T1000 (cell line): ENCODE measurements at places on chromosomes 2 and 18.

- DNase-seq: no peak
These were observed 640 bp downstream of the SLC39A6 start for GRCh38 chr18:36128530-36128870.

- no peak for DNase-seq
These were observed 69.7 kb upstream of the NRP2 start for GRCh38 chr2:205612636-205613035.

GRCh38 chr2:95041060-95041823, 15.7 kb downstream of the MAL start:
- no peak for DNase-seq

- no peak for DNase-seq
These were observed 16.9 kb downstream of the LCT start for GRCh38 chr2:135820003-135820618.

- DNase-seq: no peak
These were observed 44.5 kb downstream of the ANO7 start for GRCh38 chr2:241232736-241233575.

DNA sequence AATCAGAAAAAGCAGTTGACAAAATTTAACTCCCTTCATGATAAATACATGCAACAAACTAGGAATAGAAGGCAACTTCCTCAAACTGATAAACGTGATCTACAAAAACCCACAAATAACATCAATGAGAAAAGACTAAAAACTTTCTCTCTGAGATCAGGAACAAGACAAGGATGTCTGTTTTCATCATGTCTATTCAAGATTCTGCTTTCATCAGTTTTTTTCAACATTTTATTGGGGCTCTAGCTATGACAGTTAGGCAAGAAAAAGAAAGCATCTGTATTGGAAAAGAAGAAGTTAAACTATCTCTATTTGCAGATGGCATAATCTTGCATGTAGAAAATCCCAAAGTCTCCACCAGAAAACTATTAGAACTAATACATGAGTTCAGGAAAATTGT, 12.3 kb upstream of the CHST10 start:
- DNase-seq: no peak

DNA sequence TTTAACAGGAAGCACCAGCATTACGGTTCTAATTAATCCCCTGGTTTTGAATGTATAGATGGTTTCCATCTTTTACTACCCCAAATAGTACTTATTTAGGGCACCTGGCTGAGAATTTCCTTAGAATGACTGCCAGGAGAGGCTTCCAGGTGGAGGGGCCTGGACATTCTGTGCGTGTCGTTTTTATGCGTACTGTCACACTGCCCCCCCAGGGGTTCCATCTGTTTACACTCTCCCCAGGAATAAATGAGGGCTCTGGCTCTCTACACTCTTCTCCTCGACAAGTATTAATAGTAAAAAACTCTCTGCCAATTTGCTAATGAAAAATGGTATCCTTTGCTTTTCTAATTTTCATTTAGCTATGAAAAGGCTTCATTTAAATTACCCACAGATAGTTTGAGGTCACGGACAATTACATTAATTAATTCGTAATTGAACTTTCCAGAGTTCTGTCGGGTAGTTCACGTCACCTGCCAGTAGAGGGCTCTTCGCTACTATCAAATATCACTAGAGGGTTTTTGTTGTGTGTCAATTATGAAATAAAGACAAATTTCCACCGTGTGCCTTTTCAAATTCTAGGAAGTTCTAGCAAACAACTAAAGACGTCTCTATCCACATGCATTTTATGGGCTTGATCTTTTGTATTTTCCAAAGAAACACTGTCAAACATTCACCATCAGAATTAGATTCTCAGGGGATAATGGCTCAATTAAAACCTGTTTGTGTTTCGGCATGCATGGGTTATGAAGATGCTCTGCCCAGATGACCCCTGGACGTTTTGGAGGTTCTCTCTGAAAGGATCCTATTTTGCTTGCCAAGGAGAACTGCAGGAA, 88.8 kb upstream of the ASB18 start:
- no peak for DNase-seq

DNA sequence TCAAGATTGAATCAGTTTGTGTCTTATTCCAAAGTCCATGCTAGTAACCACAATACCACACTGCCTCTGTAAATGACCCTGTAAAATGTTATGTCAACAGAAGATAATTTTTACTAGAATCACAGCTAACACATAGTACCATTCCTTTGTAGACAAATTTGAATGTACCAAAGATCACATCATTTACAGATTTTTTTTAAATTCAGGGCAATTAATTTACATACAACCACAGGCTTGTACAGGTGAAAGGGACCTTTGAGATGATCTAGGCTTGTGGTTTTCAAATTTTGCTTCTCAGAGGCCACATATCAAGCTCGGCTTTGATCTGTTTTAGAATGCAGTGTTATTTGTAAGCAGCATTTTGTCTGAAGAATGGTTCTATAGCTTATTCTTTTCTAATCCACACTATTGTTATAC, 63.8 kb upstream of the PPM1B start:
- DNase-seq: no peak

DNA sequence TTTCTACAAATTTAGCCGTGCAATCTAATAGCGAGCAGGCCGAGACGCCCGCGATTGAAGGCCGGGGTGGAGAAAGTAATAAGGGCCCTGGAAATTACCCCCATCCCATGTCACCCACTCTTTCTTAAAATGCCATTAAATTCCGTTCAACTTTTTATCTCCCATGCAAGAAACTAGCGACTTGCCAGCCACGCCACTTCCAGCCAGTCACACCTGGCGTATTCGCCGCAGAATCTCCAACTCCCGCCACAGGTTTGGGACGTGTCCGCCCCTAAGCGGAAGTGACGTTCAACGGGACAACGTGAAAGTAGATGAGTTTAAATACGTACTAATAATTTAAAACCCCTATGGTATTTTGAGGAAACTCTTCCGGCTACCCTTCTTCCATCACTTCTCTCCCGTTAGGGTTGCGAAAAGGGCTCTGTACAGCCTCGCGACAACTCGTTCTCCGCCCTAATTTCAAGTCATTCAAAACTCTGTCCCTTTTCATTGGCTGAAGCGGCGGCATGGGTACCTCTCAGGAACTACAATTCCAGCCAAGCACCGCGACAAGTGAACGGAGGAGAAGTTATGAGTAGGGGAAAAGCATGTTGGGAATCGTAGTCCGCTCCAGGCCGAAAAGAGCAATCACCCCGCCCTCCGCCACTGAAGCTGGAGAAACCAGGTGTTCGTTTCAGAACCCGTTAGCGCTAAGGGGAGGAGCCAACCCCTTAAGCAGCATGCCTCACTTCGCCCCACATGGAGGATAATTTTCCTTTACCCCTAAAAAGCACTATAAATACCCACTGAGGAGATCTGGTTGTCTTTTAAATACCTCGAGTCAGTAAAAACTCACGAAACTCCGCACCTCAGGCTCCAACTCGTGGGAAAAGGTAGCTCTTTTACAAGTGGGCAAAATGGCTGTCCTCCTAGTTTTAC, at the start of gene ZRANB3:
ZRANB3 (minus strand) TSS at position 906 of the 918 bp plus-strand sequence.
- DNase-seq: peak; percentile 81

- DNase-seq: no peak
These were observed 1.1 kb downstream of the AFTPH start for GRCh38 chr2:64525317-64525613.

- DNase-seq: no peak
These were observed 45.6 kb downstream of the CEP192 start for GRCh38 chr18:13036622-13037320.

- DNase-seq: no peak
These were observed 89.3 kb downstream of the LIMS1 start for GRCh38 chr2:108623616-108624015.

DNA sequence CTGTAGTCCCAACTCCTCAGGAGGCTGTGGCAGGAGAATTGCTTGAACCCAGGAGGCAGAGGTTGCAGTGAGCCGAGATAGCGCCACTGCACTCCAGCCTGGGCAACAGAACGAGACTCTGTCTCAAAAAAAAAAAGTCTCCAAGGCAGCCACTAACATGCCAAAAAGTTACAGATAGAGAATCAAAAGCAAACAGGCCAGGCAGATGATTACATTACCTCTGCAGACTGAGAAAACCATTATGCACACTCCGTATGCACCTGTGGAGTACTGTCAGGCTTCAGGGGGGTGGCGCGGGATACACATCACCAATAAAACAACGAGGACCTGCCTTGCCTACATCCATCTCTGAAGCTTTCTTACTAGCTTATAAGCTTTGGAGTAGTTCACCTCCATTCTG, 10.3 kb downstream of the STAM2 start:
- DNase-seq: no peak

GRCh38 chr2:3642521-3643215, 15.3 kb upstream of the ALLC start:
- DNase-seq: no peak

DNA sequence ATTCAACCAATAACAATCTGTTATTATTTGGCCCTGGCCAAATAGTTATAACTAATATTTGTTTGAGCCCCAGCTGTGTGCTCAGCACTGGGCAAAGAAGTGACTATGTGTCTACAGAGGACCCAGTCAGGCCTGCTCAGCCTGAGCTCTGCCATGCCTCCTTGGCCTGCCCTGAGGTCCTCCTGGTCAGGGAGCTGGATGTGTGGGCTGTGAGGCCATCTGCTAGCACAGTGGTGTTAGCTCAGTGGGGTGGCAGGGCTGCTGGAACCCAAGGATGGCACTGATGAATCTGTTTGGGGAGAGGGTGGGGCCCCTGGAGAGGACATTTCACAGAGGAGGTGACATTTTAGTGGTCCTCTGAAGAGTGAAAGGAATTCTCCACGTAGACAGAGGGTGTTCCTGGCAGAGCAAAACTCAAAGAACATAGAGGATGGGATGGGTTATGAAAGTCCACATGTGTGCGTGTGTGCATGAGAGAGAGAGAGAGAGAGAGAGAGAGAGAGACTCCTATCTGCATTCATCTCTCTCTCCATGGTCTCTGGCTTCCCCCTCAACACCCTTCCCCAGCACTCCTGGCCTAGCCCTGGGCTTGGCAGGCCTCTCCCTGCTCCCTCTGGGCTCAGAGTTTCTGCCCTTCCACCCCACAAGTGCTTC, 21.2 kb upstream of the ATOH8 start:
- no peak for DNase-seq

DNA sequence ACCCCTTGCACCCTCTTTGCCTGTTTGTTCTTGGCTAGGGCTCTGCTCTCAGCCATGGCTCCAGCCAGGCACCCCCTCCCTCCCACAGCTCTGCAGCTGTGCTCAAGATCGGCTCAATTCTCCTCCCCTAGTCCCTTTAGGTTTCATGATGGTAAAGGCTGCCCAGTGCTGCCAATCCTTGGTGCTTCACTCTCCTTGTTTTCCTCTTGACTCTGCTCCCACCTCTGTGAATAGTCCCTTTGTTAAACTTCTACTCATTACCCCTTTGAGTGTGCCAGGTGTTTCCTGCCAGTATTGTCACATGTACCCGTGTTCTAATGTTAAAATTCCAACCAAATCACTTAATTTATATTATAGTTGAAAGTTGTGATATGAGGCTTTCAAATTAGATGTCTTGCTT, 101.0 kb upstream of the CERS6 start:
- no peak for DNase-seq

DNA sequence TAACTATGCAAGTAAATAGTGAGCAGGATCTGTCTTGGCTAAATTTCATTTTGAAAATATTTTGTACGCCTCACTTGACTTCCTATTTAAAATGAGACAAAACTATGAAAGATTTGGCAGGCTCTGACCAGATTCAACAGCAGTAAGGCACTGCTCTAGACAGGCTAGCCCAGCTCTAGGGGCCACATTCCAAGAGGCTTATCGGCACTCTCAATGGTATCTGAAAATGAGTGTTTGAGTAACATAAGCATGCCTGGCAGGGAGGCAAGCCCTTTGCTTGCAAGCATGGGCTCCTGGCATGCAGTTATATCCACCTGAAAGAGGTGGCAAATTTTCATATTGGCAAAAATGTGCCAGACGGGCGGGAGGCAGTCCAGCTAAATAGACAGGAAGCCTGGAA, 10.5 kb downstream of the CAPN13 start:
- no peak for DNase-seq

DNA sequence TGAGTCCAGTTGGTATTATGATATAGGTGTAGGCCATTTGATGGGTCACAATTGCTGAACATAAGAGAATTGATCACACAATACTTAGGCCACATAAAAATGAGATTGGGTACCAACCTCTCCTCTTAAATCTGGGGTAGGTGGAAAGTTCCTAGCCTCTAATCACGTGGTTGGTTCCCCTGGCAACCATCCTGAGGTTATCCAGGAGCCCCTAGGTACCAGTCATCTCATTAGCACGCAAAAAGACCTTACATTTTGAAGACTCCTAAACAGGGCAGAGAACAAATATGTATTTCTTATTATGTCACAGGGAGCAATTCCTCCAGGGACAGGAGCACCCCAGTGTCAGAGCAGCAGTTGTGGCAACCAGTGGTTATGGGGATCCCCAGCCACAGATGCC, 12.7 kb upstream of the SELENOI start:
- DNase-seq: no peak

DNA sequence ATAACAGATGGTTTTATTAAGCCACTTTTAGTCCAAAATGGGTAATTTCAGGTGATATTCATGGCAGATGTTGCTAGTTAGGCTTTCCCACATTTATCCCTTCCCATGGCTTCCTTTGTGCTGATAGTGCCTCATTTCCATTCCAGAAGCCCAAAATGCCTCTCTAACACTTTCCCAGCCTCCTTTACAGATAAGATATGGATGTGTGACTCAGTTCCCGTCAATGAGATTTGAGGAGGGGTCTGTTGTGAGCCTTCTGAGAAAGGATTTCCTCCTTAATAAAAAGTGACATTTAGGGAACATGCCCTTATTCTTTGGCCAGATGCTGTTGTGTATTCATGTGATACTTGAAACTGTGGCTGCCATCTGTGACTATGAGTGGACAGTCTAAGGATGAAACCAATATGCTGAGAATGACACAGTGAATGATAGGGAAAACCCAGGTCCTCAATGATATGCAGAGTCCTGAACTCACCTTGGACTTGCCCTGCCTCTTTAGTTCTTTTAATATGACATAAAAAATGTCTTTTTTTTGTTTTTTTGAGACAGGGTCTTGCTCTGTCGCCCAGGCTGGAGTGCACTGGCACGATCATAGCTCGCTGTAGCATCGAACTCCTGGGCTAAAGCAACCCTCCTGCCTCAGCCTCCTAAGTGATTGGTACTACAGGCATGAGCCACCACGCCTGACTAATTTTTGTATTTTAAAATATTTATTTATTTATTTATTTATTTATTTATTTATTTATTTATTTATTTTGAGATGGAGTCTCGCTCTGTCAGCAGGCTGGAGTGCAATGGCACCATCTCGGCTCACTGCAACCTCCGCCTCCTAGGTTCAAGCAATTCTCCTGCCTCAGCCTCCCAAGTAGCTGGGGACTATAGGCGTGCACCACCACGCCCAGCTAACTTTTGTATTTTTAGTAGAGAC, 5.8 kb upstream of the ACSL3 start:
- DNase-seq: no peak

- no peak for DNase-seq
These were observed 30.1 kb upstream of the CEP68 start for GRCh38 chr2:65026154-65026553.

- no peak for DNase-seq
These were observed 72.7 kb upstream of the OTOS start for GRCh38 chr2:240213226-240213475.

DNA sequence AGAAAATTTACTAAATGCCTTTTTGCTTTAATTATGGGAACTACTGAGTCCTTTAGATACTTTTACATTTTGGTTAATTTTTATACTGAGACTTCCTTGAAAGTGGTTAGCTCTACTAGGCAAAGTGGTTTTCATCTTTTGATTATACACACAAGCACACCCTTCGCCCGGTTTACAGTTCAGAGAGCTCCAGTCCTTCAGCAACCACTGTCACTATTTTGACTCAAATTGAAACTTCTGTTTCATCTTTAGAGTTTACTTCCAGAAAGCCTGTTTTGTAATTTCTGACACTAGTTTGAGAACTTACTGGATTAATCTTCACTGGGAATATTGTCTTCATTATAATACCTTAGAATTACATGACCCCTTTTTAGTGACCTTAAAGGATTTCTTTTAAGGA, 140.3 kb upstream of the FOSL2 start:
- no peak for DNase-seq
